Hair follicular keratinocyte (primary cell): ENCODE measurements at places on chromosomes 7 and 10. TPM values are rescaled to one million over a fixed set of nuclear protein-coding genes. Genes with fewer than 3 reads are reported as not detected.

Gene PANK1
- total RNA-seq, result 4.6 and 11.1 TPM in 2 replicates

Gene SPDYE11
- total RNA-seq, result not detected in 2 replicates

Gene CALY
- total RNA-seq, result not detected in 2 replicates

Gene CEP55
- 22.7 and 63.8 TPM in 2 replicates for total RNA-seq

Gene DPP6
- not detected in 2 replicates for total RNA-seq

Gene KIF11
- 8.4 and 25.1 TPM in 2 replicates for total RNA-seq
